ENCODE measurements at places on chromosomes 3 and 15.

DNA sequence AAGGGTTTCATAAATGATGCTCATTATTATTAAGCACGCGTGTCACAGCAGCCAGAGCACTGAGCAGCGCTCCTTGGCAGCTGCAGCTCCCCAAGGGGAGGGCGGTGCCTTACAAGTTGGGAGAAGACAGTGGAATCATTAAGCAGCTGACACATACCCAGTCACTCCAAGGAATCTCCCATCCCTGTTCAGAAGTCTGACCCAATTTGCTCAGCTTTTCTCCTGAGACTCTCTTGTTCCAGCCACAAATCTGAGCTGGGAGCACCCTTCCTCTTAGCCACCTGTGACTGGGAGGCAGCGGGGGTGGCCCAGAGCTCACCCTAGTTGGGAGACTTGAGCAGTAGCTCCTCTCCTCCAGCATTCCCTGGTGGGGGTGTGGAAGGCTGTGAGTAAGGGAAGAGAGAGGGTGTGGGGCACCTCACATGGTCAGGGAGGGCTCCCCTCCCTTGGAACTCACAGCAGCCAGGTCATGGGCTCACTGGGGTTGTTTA is 64.3 kb downstream of the DUT start:
- no peak overlapping the region for H3K27ac ChIP-seq
- H3K27me3 ChIP-seq: peaks cover 2% of the 10 kb centered on the region
- DNase-seq: no peak
- H3K36me3 ChIP-seq: no peaks in the 10 kb centered on the region
- H3K4me3 ChIP-seq: no peak overlapping the region

- H3K4me3 ChIP-seq: no peak overlapping the region
- no peaks in the 10 kb centered on the region for H3K4me1 ChIP-seq
Measured at GRCh38 chr3:154954757-154955156, 125.4 kb upstream of the MME start.

GRCh38 chr3:9208605-9209152 is 40.8 kb downstream of the SRGAP3 start:
- no peaks in the 10 kb centered on the region for H3K4me1 ChIP-seq
- H3K4me3 ChIP-seq: no peak overlapping the region
- peaks cover 10% of the 10 kb centered on the region for H3K27me3 ChIP-seq
- H3K36me3 ChIP-seq: no peaks in the 10 kb centered on the region

- H3K4me3 ChIP-seq: no peak overlapping the region
- no peaks in the 10 kb centered on the region for H3K27me3 ChIP-seq
- H3K4me1 ChIP-seq: peaks cover 61% of the 10 kb centered on the region
- DNase-seq: no peak
Measured at GRCh38 chr3:50318163-50318562, 4.4 kb downstream of the HYAL2 start.

DNA sequence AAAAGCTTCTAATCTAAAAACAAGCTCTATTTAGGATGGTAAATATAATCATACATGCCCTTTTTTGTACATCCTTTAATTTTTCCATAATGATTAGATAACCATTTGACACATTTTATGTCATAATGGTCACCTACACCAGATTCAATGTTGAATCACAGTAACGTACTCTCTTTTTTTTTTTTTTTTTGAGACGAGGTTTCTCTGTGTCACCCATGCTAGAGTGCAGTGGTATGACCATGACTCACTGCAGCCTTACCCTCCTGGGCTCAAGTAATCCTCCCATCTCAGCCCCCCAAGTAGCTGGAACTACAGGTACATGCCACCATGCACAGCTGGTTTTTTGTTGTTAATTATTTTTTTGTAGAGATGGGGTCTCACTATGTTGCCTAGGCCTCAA is 49.2 kb downstream of the PROS1 start:
- DNase-seq: no peak
- H3K4me3 ChIP-seq: no peak overlapping the region
- no peaks in the 10 kb centered on the region for H3K36me3 ChIP-seq
- H3K27ac ChIP-seq: no peak overlapping the region

DNA sequence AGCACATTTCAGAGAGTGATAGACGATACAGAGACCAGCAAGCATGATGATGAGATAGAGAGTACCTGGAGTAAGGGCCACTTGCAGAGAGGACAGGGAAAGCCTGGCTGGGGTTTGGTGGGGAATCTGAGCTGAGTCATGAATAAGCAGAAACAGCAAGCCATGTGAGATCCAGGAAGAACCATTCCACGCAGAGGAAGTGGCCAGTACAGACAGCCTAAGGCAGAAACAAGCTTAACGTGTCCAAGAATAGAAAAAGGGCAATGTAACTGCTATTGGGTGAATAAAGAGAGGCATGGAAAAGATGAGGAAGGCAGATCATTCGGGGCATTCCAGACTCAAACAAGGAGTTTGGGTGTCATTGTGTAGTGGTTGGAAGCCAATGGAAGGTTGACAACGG is 816.3 kb upstream of the CFAP20DC start:
- H3K27me3 ChIP-seq: no peaks in the 10 kb centered on the region
- H3K4me3 ChIP-seq: no peak overlapping the region
- H3K4me1 ChIP-seq: peaks cover 24% of the 10 kb centered on the region
- DNase-seq: no peak
- no peak overlapping the region for H3K27ac ChIP-seq

GRCh38 chr15:96307856-96308394 is 22.6 kb upstream of the NR2F2 start:
- no peaks in the 10 kb centered on the region for H3K27me3 ChIP-seq
- no peak overlapping the region for H3K4me3 ChIP-seq
- H3K4me1 ChIP-seq: no peaks in the 10 kb centered on the region
- no peak for DNase-seq
- no peak overlapping the region for H3K27ac ChIP-seq

GRCh38 chr15:70569091-70569713 is 194.2 kb downstream of the UACA start:
- no peak for DNase-seq
- no peaks in the 10 kb centered on the region for H3K36me3 ChIP-seq
- H3K27ac ChIP-seq: no peak overlapping the region

DNA sequence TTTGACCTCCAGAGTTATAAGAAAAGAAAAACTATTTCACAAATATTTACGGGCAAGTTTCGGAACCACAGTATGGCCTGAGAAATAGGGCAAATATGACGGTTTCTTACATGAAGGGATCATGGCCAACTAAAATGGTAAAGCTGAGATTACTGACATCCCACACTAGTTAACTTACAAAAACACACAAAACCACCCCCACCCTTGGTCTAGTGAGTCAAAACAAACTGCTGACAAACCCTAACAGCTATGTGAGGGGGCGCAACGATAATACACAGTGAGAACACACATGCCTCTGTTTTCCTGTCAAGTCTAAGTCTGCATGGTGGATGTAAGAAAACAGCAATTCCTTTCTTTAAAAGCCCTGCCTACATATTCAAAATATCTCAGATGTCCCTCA is 32.3 kb downstream of the CBLB start:
- H3K36me3 ChIP-seq: peaks cover 55% of the 10 kb centered on the region
- peak overlapping the region; percentile 55 for H3K4me3 ChIP-seq
- no peaks in the 10 kb centered on the region for H3K27me3 ChIP-seq
- H3K4me1 ChIP-seq: peaks cover 59% of the 10 kb centered on the region
- peak; percentile 40 for DNase-seq

GRCh38 chr3:130686833-130687232 is 59.8 kb downstream of the PIK3R4 start:
- no peak overlapping the region for H3K4me3 ChIP-seq
- H3K4me1 ChIP-seq: peaks cover 22% of the 10 kb centered on the region
- no peak for DNase-seq
- peaks cover 51% of the 10 kb centered on the region for H3K36me3 ChIP-seq
- H3K27me3 ChIP-seq: no peaks in the 10 kb centered on the region

DNA sequence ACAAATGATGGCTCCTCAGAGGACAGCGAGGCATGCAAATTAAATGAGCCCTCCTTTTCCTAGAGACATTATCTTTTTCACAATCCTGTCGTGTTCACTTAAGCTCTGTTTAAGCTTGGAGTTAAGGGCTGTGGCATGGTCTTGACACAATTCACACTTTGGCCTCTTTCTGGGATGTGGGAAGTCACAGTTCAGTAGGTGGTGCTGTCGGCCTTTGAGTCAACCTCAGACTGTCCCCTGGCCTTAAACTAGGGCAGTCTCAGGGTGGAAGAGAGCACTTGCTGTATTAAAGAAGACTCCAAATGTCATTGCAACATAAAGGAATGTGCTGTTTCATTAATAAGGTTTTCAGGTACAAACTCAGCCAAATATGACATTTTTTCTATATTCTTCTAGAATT is 351.0 kb downstream of the MCTP2 start:
- H3K27me3 ChIP-seq: peaks cover 65% of the 10 kb centered on the region
- H3K4me1 ChIP-seq: peaks cover 30% of the 10 kb centered on the region
- no peak overlapping the region for H3K4me3 ChIP-seq
- peak; percentile 60 for DNase-seq
- no peaks in the 10 kb centered on the region for H3K36me3 ChIP-seq

GRCh38 chr3:106172101-106172500 is 303.3 kb upstream of the CBLB start:
- H3K4me3 ChIP-seq: no peak overlapping the region
- H3K36me3 ChIP-seq: peaks cover 35% of the 10 kb centered on the region
- DNase-seq: no peak
- peaks cover 57% of the 10 kb centered on the region for H3K4me1 ChIP-seq
- H3K27ac ChIP-seq: peak overlapping the region; percentile 45

DNA sequence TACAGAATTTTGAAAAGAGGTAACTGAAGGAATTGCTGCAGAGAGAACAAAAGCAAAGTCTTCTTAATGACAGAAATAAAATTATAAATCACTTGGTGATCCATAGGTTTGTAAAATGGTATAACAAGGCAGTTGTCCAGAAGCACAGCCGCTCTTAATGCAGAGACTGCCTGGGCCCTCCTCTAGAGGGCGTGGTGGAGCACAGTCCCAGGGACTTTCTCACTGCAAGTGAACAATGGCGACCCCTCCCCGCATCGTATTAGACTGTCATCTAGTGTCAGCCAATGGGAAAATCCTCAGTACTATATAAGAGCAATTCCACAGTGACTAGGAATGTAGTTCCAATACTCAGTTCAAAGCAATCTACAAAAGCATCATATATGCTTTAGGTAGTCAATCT is 26.4 kb upstream of the ZBED2 start:
- H3K4me3 ChIP-seq: no peak overlapping the region
- DNase-seq: peak; percentile 31
- H3K27ac ChIP-seq: no peak overlapping the region
- H3K27me3 ChIP-seq: no peaks in the 10 kb centered on the region

DNA sequence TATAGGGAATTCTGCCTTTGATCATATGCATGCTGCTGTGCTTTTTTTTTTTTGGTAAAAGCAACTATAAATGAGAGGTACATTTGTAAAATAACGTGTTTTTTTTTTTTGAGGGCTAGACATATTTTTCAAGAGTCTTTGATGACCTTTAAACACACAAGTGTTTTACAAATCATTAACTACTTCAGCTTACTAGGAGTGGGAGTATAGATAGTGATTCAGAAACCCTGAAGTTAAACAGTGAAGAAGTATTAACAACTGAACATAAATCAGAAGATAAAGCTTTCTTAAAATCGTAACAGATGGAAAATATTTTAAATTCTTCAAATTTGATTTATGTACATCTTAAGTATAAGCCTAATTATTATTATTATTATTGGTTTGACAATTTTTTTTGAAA is 2.9 kb upstream of the GMNC start:
- no peaks in the 10 kb centered on the region for H3K36me3 ChIP-seq
- peaks cover 8% of the 10 kb centered on the region for H3K4me1 ChIP-seq
- DNase-seq: no peak
- H3K27me3 ChIP-seq: peaks cover 29% of the 10 kb centered on the region
- no peak overlapping the region for H3K27ac ChIP-seq

DNA sequence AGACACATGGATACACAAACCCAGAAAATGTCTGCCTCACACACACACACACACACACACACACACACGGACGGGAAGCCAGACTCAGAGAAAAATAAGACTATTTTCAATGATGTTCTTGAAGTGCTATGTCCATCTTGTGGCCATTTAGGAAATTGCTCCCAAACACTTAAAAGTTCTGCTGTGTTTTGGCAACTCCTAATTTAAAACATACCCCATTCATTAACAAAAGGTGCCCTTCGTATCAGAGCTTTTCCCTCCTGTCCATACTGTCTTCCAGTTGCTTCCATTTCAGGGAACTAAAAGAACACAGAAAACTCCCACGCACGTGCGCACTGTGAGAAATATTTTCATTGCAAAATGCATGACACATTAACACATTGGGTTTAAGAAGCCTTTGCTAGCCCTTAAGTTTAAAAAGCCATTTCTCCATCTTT is 44.6 kb downstream of the SLC12A1 start:
- no peak overlapping the region for H3K4me3 ChIP-seq
- DNase-seq: peak; percentile 18
- no peak overlapping the region for H3K27ac ChIP-seq
- H3K4me1 ChIP-seq: no peaks in the 10 kb centered on the region

GRCh38 chr15:50767332-50767861 is 1.9 kb upstream of the SPPL2A start:
- H3K27me3 ChIP-seq: no peaks in the 10 kb centered on the region
- H3K36me3 ChIP-seq: peaks cover 13% of the 10 kb centered on the region

DNA sequence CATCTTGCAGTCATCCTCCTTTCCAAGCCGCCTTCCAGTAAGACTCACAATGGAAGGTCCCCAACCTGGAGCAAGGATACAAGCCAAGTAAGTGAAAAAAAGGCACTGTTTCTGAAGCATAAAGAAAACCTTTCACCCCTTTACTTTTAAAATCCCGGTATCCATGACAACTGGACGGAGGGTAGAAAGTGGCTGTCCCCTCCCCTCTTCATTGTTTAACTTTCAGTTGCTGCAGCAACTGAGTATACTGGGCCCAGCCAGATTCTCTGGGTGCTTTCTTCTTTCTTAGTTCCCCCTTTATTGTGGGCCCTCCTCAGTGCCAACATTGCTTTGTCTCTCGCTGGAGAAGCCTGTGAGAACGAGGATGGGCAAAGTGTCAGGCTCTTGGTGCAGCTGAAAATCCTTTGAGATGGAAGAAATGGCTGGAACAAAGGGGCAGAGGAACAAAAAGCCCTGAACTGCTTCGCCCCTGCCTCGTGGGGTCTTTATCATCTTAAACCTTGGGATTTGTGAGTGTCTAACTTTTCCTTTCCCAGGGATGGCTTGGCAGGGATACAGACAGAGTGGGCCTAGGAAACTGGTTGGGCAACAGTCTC is 224.0 kb upstream of the RGMA start:
- no peak overlapping the region for H3K4me3 ChIP-seq
- no peak for DNase-seq
- no peak overlapping the region for H3K27ac ChIP-seq
- H3K4me1 ChIP-seq: no peaks in the 10 kb centered on the region
- H3K27me3 ChIP-seq: peaks cover 13% of the 10 kb centered on the region

- H3K4me1 ChIP-seq: peaks cover 31% of the 10 kb centered on the region
- no peak overlapping the region for H3K27ac ChIP-seq
- H3K36me3 ChIP-seq: peaks cover 46% of the 10 kb centered on the region
- no peaks in the 10 kb centered on the region for H3K27me3 ChIP-seq
- peak; percentile 31 for DNase-seq
- no peak overlapping the region for H3K4me3 ChIP-seq
Measured at GRCh38 chr15:43376017-43376705, 5.3 kb downstream of the TUBGCP4 start.
